NCI-H1436 (cell line): ENCODE measurements at places on chromosomes 5 and 9.

GRCh38 chr5:2298781-2299180 is 416.1 kb upstream of the IRX4 start:
- DNase-seq: no peak

DNA sequence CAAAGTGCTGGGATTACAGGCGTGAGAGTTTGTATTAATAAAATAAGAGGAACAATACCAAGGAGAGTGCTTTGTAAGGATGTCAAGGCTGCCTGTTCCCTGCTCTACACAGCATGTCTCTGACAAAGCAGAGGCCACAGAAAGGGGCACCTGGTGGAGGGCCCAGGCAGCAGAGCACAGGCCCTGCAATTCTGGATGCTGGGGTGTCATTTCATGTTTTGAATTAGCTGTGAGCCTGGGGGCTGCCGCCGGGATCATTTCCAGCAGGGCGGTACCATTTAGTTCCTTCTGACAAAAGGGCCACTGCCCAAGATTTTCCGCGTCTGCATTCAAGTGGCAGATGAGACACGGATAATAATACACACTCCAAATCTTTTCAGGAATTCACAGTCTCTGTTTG is 396.9 kb downstream of the GADD45G start:
- no peak for DNase-seq

GRCh38 chr9:23245067-23245466 is 581.0 kb downstream of the ELAVL2 start:
- no peak for DNase-seq

- DNase-seq: no peak
These were observed 239.4 kb upstream of the FBXL7 start for GRCh38 chr5:15260356-15261268.

DNA sequence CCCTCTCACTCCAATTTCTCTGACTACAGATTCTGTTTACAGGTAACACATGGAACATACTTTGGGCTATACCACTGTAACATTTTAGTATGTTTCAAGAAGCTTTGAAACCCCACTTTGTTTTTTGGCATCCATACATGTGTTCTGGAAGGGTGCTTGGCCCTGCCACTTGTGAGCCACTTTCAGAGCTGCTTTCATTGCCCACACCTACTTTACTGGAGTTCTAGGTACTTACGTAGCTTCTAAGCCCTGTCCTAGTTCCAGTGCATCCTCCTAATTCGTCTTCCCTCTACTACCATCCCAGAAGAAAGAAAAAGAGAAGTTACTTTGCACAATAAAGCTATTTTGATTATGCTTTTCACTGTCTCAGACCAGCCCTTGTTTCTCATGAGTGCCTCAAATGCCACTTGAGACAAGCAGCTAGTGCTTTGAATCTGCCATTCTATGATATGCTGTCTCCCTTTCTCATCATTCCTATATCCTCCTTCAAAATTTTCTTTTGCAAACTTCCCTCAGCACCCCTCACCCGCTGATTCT is 26.5 kb upstream of the C5orf47 start:
- DNase-seq: no peak

- no peak for DNase-seq
These were observed 670.5 kb upstream of the SEMA6A start for GRCh38 chr5:117245130-117245529.

- no peak for DNase-seq
These were observed 141.7 kb upstream of the PRLR start for GRCh38 chr5:35371951-35372426.

GRCh38 chr9:89664010-89664409 is 59.2 kb downstream of the GADD45G start:
- DNase-seq: no peak

GRCh38 chr5:159107308-159107707 is 7.6 kb upstream of the EBF1 start:
- DNase-seq: no peak

DNA sequence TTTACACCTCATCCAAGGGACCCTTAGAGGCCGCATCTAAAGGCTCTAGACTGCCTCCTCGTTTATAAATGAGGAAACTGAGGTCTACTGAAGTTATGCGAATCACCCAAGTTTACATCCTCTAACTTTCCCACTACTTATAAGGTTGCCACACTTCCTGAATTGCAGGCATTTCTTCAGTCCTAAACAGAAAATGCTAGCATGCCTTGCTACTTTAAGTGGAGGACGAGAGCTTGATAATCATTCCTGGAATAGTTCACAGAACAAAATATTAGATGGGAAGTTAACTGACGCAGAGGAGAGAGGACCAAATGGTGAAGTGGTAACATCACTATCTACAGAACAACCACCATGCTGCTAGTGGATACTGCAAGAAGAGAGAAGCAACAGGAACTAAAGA is 85.8 kb downstream of the GNAQ start:
- no peak for DNase-seq
